ENCODE measurements at places on chromosomes 2 and 18.

GRCh38 chr2:51120754-51121280, 88.9 kb upstream of the NRXN1 start:
- peak; percentile 12 for DNase-seq

- no peak for DNase-seq
Measured at GRCh38 chr2:99845296-99845695, 297.1 kb downstream of the AFF3 start.

DNA sequence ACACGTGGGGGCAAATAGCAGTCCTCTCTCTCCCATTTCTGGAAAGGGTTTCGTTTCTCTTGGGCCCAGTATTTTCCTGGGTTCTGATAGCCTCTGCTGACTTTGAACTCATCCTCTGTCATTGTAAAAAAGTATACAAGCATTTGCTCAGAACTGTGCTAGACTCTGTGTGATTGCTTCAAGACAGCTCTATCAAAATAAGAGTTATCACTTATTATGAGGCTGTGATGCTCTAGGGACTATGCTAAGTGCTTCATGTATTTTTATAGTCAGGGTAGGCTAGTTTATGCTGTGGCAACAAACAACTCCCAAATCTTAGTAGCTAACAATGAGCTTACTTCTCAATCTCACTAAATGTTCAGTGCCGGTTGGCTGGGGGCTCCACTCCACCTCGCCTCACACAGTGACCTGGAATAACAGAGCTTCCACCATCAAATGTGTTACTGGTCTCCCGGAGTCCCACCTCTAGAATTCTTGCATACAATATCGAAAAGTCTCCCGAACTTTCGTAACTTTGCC, 110.8 kb upstream of the CDC42EP3 start:
- DNase-seq, result no peak

DNA sequence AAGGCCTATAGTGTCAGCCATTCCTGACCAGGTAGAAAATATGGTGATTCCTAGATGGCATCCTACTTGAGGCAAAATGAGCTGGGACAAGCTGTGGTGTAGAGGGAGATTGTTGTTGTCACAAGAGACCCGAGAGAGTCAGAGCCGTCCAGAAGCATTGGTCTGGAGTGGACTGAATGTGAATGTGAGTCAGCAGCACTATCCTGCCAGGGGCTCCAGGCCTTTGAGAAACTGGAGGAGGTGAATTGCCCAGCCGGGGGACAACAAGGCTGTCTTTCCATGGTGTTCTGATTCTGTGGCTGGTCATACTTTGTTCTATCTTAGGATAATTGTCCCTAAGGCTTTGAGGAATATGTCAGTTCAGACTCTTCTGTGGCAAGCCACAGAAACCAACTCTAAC, 29.4 kb upstream of the EIF2AK3 start:
- no peak for DNase-seq

GRCh38 chr2:68646303-68646702, 2.9 kb downstream of the PROKR1 start:
- peak; percentile 17 for DNase-seq

- no peak for DNase-seq
Measured at GRCh38 chr2:234587341-234588053, 90.6 kb upstream of the ARL4C start.

DNA sequence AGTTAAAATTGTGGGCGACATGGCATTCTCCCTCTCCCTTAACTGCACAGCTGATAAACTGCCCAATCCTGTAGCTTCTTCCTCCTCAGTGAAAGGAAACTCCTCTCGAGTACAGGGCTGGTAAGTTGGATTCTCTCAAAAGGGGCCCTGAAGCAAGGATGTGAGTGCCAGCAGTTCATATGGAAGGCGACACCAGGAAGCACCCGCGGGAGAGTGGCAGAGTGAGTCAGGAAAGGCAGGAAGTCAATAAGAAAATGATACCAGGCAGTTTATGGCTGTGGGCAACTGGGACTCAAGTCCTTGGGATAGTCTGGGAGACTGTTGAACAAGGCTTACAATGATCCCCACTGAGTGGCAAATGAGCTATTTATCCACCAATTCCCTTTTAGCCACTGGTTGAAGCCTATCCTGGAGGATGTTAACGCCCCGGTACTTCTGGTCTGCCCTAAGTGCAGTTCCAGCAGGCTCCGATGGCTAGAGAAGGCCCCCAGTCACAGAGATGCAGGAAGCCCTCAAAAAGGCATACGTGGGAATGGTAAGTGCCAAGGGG, 34.8 kb downstream of the ABHD3 start:
- DNase-seq, result peak; percentile 22

DNA sequence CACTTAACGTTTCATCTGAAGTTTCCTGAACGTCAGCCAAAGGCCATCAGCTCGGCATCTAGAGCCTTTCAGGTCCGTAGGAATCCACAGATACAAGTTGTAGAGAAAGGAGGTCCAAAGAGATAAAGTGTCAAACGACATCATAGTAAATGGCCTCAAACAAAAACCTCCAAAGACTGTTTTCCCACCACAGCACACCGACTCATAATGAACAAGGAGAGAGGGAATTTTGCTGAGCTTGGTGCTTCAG, 150.3 kb downstream of the PXDN start:
- DNase-seq, result no peak

DNA sequence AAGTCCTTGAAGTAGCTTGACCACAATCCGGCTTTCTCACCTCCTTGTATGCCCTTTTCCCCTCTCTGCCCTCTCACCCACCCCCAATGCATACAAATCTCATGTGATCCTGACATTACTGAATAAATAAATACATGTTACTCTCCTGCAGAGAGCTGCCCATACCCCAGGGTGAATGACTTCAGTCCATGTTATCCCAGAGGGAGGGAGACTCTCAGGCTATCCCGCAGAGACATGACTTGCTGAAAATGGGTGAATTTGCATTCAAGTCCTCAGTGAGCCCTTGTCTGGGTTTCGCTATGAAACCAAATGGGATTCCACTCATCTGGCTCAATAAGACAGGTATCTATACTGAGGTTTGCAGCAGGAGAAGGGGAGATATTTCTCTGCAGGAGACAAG, 168.5 kb downstream of the FHOD3 start:
- DNase-seq, result no peak

DNA sequence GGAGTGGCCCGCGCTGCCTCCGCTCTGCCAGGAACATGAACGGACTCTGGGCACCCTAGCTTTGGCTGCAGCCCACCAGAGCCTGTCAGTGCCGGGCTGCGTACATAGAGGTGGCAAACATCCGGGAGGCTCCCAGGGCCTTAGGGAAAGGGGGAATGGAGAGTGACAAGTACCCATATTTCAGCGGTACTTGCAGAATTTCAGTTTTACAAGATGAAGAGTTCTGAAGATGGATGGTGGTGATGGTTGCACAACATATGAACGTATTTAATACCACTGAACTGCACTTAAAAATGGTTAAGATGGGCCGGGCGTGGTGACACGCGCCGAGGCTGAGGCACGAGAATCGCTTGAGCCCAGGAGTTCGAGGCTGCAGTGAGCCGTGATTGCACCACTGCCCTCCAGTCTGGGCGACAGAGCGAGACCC, 873 bp downstream of the MTHFD2 start:
- DNase-seq, result no peak

DNA sequence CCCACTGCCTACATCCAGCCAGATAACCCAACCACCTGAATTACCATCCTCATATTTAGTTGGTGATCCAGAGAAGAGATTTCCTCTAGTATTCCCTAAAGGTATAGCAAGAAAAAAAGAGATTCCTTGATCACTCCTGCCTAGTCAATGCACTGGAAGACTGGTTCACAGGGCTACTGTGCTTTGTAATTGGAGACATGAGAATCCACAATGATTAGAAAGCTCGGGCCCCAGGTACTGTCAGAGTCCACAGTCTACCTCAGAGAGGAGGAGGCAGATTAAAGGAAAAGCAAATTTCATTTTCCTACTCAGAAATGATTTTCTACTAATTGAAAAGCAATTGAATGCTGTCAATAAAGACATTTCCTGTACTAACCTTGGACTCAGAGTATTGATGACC, 22.3 kb downstream of the SULT1C3 start:
- DNase-seq, result no peak

- DNase-seq, result no peak
Measured at GRCh38 chr18:11504962-11505361, 104.4 kb upstream of the SLC35G4 start.

DNA sequence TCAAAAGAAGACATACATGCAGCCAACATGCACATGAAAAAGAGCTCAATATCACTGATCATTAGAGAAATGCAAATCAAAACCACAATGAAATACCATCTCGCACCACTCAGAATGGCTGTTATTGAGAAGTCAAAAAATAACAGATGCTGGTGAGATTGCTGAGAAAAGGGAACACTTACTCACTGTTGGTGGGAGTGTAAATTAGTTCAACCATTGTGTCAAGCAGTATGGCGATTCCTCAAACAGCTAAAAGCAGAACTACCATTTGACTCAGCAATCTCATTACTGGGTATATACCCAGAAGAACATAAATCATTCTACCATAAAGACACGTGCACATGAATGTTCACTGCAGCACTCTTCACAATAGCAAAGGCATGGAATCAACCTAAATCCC, 95.5 kb upstream of the XIRP2 start:
- DNase-seq, result no peak

- no peak for DNase-seq
Measured at GRCh38 chr2:144500563-144500962, 19.4 kb downstream of the ZEB2 start.

- no peak for DNase-seq
Measured at GRCh38 chr18:22493940-22494339, 76.2 kb upstream of the CTAGE1 start.

DNA sequence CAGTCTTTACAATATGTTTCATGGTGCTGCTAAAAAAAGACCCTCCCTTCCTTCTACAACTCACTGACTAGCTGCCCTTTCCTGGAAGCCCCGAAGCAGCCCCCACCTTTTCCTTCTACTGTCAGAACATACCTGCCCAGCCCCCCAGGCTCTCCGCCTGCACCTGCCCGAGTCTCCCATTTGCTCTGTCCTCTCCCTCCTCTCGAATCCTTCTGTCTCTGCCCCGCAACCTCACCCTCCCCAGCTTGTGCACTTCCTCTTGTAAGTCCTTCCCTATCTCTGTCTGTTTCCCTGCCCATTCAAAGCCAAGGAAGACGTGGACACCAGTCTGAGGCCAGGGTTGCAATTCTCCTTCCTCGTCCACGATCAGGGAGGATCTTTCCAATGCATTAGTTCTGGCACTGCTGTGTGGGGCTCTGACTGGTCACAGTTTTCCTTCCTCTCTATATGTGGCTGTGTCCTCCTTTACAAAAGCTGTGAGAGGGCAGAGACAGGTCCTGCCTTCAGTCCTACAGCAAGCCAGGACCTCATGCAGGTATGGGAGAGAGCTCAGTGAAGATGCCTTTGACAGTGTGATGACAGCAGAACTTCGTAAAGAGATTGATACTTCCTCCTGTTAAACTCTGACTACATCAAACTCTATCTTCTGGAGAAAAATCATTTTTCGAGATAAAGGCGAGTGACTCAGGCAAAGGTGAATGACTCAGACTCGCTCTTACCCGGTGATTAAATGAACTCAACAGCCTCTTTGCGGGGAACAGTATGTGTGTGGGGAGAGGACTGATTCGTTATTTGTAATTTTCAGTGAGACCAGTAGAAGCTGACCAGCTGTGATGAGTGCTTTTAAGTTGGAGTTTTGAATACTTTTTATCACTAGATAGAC, 14.2 kb downstream of the TNFRSF11A start:
- DNase-seq, result peak; percentile 65

GRCh38 chr2:37641582-37642171, 29.8 kb downstream of the CDC42EP3 start:
- no peak for DNase-seq

DNA sequence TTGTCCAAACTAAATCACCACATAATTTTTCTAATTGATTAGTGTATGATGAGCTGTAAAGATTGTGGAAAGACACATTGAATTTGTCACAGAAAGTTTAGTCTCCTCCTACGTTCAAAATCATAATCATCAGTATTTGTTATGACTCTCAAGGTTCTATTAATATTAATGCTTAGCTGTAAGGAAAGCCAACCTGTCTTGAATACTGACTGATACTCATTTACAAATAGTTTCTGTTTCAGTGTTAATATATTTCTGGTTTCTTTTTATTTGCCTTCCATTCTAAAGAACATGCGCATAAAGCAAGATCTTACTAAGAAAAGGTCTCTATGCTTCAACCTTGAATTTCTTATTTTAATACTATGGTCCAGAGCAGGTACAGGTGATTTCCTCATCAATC, 55.1 kb downstream of the CPS1 start:
- no peak for DNase-seq

- DNase-seq, result no peak
Measured at GRCh38 chr18:29271501-29271900, 1094.6 kb upstream of the CDH2 start.

DNA sequence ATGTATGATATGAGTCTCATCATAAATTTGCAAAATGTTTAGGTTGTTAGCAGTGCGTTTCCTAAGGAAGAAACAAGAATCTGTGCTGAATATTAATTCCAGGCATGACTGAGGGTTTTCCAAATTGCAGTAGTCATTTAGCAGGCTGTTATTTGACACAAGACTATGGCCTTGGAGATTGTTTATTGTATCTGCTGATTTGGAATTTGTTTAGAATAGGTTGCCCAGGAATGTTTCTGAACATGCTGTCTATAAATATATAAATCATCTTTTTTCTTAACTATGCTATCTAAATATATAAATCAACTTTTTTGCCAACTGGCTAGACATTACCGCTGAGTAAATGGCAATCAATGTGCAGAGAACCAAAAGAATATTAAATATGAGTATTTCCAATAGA, 90.9 kb downstream of the DOK6 start:
- no peak for DNase-seq

DNA sequence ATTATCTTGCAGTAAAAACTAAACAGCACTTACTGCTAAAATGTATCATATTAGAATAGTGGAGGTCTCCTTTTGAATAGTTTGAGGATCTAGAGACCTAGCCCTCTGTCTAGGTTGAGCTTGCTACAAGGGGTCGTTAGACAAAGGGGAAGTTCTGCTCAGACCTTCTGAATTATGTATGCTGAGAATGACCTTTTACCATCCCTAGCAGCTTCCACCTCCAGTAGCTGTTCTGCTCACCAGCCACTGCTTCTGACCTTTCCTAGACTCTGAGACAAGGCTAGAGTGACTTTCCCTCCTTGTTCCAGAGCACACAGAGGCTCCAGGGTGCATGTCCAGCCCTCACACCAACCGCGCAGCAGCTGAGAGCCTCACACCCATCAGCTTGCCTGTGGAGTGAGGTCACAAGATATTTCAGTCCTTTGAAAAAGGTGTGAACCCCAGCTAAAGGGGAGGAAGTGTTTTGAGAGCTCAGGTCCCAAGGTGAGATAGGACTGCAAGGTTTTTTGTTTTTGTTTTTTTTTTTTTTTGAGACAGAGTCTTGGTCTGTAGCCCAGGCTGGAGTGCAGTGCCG, 289.3 kb upstream of the TNP1 start:
- no peak for DNase-seq

DNA sequence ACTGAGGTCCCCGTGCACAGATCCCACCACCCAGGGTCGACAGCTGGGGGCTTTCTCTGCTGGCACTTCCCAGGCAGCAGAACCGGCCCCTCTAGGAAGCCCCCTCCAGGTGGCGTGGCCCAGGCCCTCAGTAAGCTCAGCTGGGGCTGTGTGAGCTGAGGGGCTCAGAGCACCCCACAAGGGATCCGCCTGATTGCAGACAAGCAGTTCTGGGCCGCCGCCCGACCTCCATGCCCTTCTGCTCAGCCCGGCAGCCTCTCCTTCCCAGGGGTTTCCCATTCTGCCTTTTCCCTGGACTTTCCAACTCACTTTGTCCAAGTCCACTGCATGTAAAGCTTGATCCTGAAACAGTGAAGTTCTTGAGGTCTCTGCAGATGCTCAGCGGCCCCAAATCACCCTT, 76.4 kb downstream of the NFATC1 start:
- no peak for DNase-seq

- DNase-seq, result peak; percentile 75
Measured at GRCh38 chr2:6826081-6826913, 39.4 kb downstream of the CMPK2 start.

- DNase-seq, result no peak
Measured at GRCh38 chr2:33437297-33437696, 39.2 kb upstream of the RASGRP3 start.
